ENCODE measurements at places on chromosomes 12 and 14.

DNA sequence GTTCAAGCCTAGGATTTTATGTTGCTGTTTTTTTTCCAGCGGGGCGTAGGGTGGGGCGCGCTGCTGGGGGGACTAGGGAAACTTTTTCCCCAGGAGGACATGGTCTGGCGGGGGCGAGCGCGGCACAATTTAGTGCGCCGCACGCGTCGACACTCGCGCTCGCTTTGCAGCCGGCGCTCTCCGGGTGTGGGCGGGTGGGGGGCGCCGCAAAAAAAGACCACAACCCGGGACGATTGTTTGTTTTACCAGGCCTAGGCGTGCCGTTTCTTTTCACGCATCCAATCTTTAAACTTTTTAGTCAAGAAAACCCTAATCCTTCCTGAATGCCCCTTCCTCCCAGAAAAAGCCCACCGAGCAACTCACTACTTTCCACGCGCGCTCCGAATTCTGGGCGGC is 865 bp upstream of the ZFP36L1 start:
- no peak for DNase-seq

DNA sequence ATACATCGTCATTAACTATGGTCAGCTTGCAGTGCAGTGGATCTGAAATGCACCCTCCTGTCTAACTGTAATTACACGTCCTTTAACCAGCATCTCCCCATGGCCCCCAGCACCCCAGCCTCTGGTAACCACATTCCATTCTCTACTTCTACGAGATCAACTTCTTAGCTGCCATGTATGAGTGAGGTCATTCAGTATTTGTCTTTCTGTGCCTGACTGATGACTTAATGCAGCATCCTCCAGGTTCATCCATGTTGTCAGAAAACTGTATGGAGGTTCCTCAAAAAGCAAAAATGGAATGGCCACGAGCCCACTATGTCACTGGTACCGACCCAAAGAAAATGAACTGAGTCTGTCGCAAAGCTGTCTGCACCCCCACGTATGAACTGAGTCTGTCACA is 107.3 kb downstream of the RIMBP2 start:
- DNase-seq = no peak

GRCh38 chr14:101169267-101169666 is 265.7 kb upstream of the RTL1 start:
- no peak for DNase-seq

DNA sequence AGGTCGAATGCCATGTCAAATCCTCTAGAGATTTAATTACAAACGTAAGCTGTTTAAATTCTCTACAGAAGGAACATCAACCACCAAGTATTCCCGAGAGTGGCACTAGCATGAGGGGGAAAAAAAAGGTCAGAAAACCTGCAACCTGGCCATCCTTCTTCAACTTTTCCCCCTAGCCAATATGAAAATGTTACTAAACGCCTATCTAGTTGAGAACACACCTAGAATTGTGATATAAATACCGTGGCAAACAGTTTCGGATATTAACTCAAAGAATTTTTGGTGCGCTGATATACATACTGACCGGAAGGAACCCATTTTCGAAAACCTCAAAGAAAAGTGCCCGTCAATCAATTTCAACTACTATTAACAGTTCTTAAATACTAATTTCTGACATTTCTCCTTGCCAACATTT is 1.8 kb downstream of the HNRNPC start:
- DNase-seq = no peak

GRCh38 chr14:100524233-100524932 is 62.8 kb downstream of the BEGAIN start:
- no peak for DNase-seq

DNA sequence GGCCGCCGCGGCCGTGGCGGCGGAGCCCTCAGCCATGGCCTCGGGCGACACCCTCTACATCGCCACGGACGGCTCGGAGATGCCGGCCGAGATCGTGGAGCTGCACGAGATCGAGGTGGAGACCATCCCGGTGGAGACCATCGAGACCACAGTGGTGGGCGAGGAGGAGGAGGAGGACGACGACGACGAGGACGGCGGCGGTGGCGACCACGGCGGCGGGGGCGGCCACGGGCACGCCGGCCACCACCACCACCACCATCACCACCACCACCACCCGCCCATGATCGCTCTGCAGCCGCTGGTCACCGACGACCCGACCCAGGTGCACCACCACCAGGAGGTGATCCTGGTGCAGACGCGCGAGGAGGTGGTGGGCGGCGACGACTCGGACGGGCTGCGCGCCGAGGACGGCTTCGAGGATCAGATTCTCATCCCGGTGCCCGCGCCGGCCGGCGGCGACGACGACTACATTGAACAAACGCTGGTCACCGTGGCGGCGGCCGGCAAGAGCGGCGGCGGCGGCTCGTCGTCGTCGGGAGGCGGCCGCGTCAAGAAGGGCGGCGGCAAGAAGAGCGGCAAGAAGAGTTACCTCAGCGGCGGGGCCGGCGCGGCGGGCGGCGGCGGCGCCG is 381 bp downstream of the YY1 start:
- DNase-seq = no peak

- DNase-seq = peak; percentile 4
Observed at GRCh38 chr14:45201905-45202304, 51.1 kb downstream of the MIS18BP1 start.

DNA sequence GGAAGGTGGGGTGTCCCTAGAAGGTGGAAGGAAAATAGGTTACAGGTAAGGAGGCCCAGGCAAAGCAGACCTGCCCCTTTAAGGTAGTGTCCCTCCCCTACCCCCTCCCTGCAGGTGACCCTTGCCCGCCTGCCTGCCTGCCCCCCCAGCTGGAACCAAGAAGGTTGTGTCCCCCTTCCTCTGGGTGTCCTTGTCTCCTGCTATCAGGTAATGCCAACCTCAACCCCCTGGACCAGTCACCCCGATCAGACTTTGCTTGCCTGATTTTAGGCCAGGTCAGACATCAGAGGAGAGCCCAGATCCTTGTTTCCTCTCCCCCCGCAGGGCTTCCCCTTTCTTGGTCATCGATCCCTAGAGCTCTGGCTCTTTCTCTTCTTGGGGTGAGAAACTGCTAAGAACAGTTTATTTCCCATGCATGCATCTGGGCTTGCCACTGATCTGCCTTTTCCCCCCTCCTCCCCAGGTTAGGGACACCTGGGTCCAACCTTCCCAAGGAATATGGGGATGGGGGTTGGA is at the start of gene SLC39A5:
SLC39A5 (plus strand) TSS at position 136 of the 516 bp plus-strand sequence. CDS start 1,224 bp downstream, outside the sequence.
- no peak for DNase-seq

GRCh38 chr12:122060081-122060501 is 18.5 kb upstream of the MLXIP start:
- no peak for DNase-seq

- DNase-seq = no peak
Observed at GRCh38 chr12:700016-700415, 36.8 kb upstream of the NINJ2 start.

- no peak for DNase-seq
Observed at GRCh38 chr14:99158646-99159165, 113.3 kb downstream of the BCL11B start.

GRCh38 chr14:60506462-60506984 is 2.4 kb upstream of the SIX6 start:
- DNase-seq = no peak

DNA sequence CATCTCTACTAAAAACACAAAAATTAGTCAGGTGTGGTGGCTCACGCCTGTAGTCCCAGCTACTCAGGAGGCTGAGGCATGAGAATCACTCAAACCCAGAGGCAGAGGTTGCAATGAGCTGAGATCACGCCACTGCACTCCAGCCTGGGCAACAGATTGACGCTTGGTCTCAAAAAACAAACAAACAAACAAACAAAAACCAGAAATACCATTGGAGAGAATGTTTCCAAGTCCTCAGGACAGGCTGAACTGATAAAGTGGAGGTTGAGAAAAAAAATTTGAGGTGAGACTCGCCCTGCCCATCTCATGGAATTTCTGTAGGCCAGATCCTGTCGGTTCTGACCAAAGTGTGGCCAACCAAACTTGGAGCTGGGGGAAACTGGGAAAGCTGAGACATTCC is 30.6 kb upstream of the NFYB start:
- no peak for DNase-seq

DNA sequence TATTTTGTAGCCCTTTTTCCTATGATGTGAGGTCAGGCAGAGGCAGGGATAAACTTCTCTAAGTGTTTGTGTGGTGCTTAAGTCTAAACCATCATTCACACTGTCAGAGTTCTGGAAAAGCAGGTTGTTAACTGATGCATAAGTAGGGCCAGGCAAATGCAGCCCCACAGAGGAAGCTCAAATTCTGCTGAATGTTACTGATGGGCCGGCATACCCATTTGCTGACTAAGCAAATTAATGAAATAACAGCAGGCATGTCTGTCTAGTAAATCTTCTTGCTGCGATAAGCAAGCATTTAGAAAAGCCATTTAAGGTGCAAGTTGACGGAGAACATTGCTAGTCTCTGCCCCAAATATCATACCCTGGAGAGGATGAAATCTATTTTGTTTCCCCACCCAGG is 523.2 kb upstream of the CCDC196 start:
- DNase-seq = no peak

- no peak for DNase-seq
Observed at GRCh38 chr12:82121545-82121944, 236.6 kb downstream of the CCDC59 start.

- DNase-seq = no peak
Observed at GRCh38 chr12:33314223-33314622, 125.4 kb downstream of the SYT10 start.

- DNase-seq = peak; percentile 64
Observed at GRCh38 chr14:91241863-91242262, 2.6 kb downstream of the GPR68 start.

- DNase-seq = peak; percentile 37
Observed at GRCh38 chr14:60266021-60266937, 17.3 kb downstream of the PPM1A start.

DNA sequence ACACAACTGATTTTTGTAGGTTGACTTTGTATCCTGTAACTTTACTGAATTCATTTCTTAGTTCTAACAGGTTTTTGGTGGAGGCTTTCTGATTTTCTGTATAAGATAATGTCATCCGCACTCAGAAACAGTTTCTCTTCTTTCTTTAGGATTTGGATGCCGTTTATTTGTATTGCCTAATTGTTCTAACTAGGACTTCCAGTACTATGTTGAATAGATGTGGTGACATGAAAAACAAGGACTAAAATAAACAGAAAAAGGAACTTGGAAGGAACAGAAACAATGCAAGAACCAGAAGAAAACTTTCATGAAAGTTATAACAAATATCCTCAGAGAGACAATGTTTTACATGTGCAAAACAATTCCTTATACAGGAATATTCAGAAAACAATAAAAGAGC is 100.3 kb downstream of the GTF2A1 start:
- no peak for DNase-seq

- DNase-seq = no peak
Observed at GRCh38 chr12:94435511-94435927, 24.1 kb downstream of the CEP83 start.

GRCh38 chr14:96095058-96095457 is 55.9 kb downstream of the C14orf132 start:
- DNase-seq = no peak

DNA sequence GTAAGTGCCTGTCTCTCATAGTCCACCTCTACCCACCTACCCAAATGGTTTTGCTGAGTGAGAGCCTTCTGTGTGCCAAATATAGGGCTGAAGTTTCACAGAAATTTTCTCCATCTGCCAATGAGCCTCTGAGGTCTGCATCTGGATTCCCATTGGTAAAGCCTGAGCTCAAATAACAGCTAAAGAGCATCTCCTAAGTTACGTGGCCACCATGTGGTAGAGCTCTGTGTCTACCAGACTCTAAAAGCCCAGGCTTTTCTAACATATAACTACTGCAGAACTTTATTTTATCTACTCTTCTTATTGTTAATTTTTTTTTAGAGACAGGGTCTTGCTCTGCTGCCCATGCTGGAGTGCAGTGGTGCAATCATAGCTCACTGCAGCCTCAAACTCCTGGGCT is 16.0 kb downstream of the AMDHD1 start:
- DNase-seq = no peak

DNA sequence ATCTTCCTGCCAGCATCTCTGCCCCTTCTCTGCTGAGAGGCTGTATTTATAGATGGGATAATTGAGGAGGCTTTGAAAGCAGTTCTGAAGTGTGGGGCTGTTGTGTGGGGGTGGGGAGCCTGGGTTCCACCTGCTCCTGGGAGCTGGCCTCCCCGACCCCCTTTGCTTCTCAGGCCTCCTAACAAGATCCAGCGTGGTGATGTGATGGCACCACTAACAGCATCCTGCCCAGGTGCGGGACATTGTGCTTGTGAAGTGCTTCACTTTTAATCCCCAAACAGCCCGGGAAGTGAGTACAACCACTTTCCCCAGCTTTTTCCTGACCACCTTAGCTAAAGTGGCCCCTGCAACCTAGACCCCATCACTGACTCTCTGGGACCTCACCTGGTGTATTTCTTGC is 95.1 kb upstream of the NRXN3 start:
- DNase-seq = no peak

- no peak for DNase-seq
Observed at GRCh38 chr14:77478796-77479195, 19.8 kb downstream of the ISM2 start.

DNA sequence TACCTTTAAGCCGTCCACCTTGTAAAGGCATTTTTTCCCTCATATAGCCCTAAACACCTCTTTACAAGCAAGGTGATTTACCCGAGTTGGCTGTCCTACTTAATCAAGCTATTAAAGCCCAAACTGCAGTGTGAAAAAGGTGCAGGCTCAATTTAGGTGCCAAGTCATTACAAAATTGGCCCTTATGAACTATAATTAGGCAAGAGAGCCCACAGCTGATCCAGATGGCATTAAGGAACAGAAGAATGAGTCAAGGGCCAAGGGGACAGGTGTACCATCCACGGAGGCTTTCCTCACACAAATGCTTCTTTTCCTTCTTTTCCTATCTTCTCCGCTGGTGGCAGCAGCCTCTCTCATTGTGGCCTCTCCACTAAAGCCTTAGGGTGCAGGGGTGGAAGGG is 90.5 kb downstream of the TTC8 start:
- no peak for DNase-seq

DNA sequence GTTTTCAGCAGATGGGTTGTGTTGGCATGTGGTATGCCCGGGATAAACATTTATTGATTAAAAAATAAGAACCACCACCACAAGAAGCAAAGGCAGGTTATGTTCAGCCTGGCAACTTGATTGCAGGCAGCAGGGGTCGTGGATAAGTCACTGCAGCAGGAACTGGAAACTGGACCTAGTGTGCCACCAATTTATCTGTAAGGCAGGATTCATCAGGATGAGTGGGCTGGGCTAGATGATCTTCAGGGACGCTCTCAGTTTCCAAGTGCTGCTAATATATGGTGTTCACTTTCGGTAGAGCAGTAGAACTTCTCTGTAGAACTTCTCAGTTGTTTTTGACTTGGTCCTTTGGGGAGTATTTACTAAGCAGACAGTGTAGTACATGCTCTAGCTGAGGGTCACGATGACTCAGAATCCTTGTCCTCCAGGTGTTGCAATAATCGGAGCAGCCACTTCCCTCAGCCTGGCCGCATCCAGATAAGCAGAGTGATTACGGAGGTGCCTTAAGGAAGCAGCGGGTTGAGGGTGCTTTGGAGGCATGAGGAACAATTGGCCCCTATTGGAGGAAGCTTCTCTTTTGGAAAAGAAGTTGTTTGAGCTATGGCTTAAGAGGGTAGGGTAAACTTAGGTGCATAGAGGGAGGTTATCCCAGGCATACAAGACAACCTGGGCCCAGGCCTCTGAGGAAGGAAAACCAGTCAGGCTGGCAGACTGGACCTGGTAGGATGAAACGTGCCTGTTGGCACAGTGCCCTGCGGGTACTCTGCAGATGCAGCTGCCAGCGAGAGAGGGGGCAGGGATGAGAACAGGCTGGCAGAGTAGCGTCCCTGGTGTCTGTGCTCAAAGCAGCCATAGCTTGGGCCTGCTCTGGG is 104.0 kb downstream of the GPR135 start:
- no peak for DNase-seq

GRCh38 chr12:45575823-45576475 is 153.6 kb upstream of the ARID2 start:
- no peak for DNase-seq

GRCh38 chr12:105825141-105825540 is 313.6 kb downstream of the NUAK1 start:
- no peak for DNase-seq

Data from CD4-positive, alpha-beta T cell treated with Interleukin-4 for 4 hours (primary cell).